ENCODE measurements at places on chromosomes 6 and 20.
A peak's percentile ranks its signal among the peaks of the same experiment; 100 is the strongest.

DNA sequence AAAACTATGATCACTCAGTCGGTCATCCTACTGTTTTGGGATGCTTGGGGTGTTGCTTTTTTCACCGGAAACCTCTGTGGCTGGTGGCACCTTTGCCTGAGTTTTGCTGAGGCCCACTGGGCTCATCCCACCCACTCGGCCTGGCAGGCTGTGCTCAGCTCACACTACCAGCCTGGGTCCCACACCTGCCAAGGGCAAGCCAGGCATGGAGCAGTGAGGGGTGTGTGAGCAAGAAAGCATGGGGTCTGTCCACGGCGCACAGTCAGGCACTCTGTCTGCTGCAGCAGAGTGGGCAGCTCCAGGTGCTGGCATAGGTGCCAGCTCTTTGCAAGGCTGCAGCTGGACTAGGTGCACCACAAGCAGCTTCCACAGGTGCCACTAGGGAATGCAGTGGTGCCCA is 91.7 kb downstream of the TBXT start:
- no peak for DNase-seq

DNA sequence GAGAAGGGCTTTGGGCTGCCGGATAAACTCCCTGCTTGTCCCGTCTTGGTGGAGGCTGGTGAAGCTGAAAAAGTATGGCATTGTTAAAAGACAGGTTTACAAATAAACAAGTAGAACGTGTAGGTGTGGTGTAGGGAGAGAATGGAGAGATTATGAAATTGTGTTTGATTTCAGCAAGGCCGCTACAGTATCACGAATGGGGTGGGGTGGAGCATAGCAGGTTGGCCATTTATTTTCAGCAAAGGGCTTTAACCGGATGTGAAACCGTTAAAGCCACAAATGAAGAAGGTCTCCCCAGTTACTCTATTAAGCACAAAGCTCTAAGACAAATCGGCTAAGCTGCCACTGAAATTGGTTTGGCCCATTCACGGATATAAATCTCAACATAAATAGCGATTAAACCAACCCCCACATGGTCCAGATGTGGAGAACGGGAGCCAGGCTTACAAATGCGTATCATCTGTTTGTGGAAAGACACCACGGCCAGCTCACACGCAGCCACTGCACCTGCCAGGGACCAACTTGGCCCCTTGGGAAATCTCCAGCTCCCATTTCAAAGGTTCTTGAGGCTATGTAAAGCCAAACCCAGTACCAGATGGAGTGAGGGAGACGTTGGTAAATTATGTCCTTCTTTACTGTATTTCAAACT is 94.0 kb downstream of the ZMYND8 start:
- DNase-seq, result no peak

- no peak for DNase-seq
These were observed 31.6 kb upstream of the EPB41L1 start for GRCh38 chr20:36122931-36123288.

DNA sequence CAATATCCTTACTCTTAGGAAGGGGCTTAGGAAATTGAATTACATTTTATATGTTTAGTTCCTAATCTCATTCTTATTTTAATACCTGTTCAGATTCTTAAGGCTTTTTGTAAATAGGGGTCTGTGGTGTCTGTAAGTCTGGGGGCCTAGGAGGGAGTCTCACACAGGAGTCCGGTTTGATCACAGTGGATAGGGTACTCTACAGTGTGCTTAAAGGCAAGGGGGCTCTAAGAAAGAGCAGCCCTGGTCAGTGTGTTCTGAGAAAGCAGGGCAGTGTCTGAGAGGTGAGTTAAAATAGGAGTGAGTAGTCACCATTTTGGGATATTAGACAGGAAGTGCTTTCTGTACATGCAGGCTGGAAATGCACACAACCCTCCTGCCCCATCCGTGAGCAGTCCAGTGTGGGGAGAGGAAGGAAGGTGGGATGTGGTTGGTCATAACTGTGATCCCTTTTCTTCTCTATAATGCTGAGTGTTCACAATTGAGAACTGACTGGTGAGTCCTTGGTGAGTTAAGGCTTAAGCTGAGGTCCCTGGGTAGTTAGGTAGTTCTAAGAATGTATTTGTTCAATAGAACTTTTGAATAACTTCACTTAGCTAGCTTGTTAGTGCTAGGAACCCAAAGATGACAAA is 50.0 kb downstream of the CDKAL1 start:
- no peak for DNase-seq

DNA sequence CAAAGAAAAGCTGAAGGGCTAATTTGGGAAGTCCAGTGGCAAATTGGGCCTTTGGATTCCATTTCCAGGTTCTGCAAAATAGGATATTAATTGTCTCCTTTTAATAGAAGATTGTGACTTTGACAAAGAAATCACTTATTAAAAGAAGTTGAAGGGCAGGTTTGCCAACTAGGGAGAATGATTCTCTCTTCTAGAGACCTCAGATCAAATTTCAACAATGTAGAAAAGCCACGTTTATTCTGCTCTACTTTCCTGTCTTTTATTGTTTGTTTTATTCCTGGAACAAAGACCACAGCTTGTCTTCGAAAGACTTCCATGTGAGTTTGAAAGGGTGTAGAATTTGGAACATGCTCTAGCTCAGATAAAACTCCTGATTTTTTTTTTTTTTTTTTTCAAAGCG is 65.5 kb upstream of the PRL start:
- no peak for DNase-seq

- no peak for DNase-seq
These were observed 298.8 kb downstream of the ZNF217 start for GRCh38 chr20:53294804-53295203.

DNA sequence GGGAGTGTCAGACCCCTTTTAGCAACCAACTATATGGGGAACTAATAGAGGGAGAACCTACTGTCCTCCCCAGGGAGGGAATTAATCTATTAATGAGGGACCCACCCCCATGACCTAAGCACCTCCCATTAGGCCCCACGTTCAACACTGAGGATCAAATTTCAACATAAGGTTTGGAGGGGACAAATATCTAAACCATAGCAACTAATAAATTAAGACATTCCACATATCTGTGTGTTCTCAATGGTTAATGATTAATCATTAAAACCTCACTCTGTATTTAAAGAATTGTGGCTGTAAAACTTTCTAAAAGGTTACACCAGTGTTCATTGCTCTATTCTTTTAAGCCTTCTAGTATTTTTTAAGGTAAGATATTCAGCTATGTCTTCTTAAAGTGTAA is 500.4 kb upstream of the SULF2 start:
- no peak for DNase-seq

GRCh38 chr6:13407709-13408695 is 79.4 kb downstream of the GFOD1 start:
- no peak for DNase-seq

- no peak for DNase-seq
These were observed 18.9 kb downstream of the NPEPL1 start for GRCh38 chr20:58711266-58712051.

- no peak for DNase-seq
These were observed 171.4 kb downstream of the SOX4 start for GRCh38 chr6:21764989-21765388.

DNA sequence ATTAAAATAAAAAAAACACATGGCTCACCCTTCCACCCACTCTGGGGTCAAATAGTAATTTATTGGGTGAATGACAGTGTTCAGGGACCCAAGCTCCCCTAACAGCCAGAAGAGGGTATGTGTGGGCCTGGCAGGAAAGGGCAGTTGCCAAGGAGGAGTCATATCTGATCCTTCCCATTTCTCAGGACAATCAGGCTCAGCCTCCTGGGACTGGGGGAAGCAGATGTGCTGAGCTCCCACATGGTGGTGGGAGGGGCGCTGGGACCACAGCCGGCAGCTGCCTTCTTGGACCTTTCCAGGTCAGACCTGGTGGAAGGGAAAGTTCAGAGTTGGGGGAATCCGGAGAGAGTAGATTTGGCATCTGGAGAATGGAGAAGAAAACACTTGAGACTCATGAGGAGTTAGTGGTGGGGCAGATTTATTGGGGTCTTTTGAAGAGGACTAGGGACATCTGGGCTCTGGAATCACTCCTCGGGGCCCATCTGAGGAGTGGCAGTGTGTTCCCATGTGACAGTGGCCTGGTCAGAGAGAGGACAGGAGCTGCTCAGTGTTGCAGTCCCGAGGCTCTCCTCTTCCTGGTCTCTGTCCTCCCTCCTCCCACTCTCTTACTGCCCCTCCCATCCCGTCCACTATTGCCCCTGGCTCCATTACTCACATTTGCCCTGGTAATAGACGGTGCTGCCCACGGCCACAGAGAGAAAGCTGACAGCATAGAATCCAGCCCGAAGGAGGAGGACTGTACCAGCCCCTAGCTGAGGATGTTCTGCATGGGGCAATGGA is 3.0 kb downstream of the LST1 start:
- DNase-seq, result no peak

DNA sequence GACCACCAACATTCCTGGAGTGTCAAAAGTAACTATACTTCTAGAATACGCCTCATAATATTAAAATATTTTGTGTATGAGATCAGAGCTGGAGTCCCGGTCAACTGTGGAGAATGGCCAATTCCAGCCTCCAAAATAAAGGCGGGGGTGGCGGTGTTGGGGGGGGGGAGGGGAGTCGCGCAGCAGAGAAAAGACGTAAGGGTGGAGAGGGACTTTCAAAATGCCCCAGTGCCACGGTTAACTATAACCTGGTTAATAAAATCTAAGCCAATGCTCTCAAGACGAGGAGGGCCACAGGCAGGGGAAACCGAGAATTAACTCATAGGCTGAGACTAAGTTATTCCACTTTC is 1.3 kb downstream of the NUP153 start:
- DNase-seq, result no peak

- no peak for DNase-seq
These were observed 215.3 kb upstream of the SUPT3H start for GRCh38 chr6:45592991-45593390.

- DNase-seq, result peak; percentile 19
These were observed 43.4 kb downstream of the RALY start for GRCh38 chr20:34037121-34037520.

DNA sequence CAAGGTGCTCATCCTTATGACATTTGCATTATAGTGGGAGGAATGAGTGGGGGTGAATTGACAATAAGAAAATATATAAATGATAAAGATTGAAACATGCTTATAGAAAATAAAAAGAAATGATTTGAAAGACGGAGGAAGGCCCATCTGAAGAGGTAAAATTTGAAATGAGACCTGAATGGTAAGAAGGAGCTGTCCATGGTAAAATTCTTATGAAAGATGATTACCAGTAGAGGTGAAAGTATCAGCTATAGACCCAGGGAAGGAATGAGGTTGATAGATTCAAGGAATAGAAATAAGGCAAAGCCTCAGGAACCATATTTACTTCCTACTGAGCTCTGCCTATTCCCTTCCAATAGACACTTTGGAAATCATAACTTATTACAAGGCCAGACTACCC is 149.7 kb downstream of the HTR1B start:
- no peak for DNase-seq

DNA sequence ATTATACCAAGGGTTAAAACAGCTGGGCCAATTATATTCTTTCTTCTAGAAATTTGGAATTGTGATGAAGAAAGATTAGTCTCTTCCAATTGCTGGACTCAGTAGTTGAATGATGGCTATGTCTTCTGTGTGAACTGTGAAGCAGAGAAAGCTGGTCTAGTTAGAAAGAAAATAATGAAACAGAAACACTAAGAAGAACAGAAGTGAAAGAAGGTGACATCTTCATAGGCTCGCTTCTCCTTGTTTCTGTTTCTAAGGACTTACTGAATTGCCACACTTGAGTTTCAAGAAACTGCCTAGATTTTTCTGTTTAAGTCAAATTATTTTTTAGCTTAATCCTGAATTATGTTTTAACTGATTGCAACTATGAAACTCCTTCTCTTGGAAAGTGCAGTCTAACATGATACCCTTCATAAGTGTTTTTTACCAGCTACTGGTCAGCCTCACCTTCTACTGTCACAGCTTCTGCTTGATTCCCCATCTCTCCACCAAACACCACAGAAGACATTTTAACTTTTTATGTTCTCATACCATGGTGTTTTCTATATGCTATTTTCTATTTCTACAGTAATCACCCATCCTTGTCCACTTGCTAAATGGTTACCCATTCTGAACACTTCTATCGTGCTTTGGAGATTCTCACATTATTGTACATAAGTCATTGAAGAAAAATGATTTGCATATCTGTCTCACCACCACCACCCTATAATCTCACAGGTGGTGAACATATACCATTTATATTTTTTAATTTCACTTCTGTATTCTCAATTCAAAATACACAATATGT is 268.8 kb downstream of the GRIK2 start:
- DNase-seq, result no peak

GRCh38 chr6:113823916-113824315 is 33.2 kb upstream of the MARCKS start:
- DNase-seq, result no peak

- DNase-seq, result no peak
These were observed 26.4 kb downstream of the COX4I2 start for GRCh38 chr20:31663838-31664695.

DNA sequence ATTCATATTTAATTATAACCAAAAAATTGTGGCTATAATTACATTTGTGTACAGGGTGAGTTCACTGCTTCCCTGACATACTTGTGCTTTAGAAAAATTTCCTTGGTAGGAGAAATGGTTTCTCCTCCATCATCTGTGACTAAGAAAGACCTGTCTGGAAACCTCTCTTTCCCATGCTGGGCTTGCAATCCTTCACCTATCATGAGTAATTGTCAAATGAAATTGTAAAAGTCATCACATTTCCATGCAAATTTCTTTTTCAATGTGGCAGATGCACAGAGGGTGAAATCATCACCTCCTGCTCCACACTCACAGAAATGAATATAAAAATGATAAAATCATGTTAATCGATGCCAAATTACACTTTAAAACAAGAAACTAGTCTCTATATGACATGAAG is 1.5 kb upstream of the SIRPB1 start:
- DNase-seq, result no peak

- DNase-seq, result no peak
These were observed 101.2 kb downstream of the SNAP25 start for GRCh38 chr20:10319855-10320254.

DNA sequence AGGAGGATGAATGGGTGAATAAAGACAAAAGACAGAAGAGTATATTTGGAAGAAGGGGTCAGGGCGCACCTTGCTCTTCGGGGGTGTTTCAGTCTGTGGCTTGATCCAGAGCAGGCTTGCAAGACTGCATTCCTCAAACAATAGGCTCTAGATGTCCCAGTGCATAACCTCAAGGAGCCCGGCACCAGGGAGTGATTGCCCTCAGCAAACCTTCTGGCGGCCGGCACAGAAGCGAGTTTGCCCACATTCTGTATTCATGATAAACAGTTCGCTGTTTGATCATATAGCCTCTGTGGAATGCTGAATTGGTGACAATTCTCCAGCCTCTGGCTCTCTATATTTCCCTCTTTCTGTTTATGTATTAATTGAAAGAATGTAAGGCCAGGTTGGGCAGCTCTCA is 29.7 kb upstream of the HLA-DRB5 start:
- DNase-seq, result no peak

GRCh38 chr6:8558953-8559352 is 123.6 kb upstream of the SLC35B3 start:
- DNase-seq, result no peak

DNA sequence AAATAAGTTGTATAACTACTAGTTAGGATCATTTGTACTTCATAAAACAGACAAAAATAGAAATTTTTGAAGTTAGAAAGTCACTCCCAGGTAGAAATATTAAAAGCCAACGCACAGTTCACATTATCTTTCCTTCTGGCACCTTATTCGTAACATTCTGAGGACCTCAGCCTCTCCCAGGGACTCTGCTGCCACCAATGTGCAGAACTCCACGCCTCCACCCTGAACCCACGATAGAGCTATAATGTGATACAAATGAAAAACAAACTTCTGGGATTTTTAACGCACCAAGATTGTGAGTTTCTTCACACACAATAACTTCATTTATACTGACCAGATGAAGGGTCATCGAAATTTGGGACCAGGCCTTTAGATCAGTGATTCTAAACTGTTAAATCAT is 9.5 kb downstream of the BMP7 start:
- DNase-seq, result no peak
